GM23338 (cell line): ENCODE measurements at places on chromosomes 2 and 18.

DNA sequence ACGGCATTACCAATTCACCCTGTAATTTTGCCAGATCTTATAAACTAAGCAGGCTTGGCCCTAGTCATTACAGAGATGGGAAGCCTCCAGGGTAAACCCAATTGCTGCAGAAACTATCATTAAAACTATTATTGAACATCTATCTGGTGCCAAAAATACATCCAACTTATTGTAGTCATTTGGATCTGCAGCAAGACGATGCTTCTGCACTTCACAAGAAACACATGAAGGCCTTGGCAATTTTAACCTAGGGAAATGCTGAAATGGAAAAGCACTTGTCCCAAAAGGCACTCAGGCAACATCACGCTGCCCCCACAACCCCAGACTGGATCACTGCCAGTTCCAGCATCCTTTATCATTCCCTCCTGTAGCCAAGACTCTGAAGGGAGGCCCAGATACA is 85.3 kb upstream of the ACVR2A start:
- no peak for DNase-seq

GRCh38 chr18:26421503-26421902 is 126.8 kb downstream of the KCTD1 start:
- DNase-seq: no peak

DNA sequence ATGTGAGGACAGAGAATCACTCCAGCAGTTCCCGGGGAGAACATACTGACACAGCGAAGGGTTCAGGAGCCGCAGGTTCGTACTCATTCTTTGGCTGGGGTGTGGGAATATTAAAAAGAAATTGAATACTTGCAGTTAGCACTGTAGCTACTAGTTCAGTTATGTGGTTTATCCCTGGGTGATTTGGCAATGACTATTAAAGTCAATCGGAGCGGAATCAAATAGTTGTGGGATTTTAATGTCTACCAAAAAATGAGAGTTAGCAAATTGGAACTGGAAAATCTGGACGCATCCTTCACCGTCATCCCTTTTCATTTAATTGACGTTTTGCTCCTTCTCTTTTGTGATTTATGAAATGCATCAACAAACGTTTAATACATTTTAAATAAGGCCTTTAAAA is 50.8 kb downstream of the GBX2 start:
- DNase-seq: no peak

- DNase-seq: no peak
These were observed 14.5 kb upstream of the NXPH2 start for GRCh38 chr2:138794724-138795123.

GRCh38 chr2:20452551-20452950 is 5.7 kb downstream of the RHOB start:
- DNase-seq: peak; percentile 29

DNA sequence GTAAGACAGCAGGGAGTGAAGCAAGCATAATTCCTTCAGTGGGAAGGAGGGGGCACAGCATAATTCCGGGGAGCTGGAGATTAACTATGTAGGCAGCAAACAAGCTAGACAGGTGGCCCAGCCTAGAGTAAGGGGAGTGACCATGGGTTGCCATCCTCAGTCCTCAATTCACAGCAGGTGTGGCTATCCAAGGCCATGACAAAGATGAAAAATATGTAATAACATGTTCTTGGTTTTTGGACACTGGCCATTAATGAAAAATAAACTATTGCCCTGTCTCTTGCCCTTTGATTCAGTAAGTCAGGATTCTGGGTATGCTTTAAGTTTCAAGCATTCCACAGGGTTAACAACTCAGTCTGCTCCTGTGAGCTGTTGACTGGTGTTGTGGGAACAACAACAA is 65.0 kb downstream of the CYP1B1 start:
- DNase-seq: no peak

GRCh38 chr18:63155169-63155852 is 164.3 kb downstream of the BCL2 start:
- peak; percentile 92 for DNase-seq

DNA sequence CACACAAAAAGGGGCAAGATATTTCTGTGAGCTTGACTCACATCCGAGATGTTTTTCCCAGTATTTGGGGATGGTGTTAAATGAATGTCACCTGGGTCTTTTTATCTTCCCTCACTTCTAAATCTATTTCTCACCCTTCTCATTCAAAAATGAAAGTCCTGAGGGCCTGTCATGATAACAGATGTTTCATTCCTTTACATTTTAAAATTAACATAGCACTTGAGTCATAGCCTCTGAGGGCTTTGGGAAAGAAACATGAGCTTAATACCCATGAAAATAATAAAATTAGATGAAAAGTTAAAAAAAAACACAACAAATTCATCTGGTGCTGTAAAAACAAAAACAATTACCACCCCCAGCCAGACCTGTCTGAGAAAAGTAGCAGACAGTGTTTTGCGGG is 226.7 kb downstream of the HNMT start:
- DNase-seq: no peak

GRCh38 chr18:41809652-41810051 is 145.4 kb upstream of the PIK3C3 start:
- DNase-seq: peak; percentile 17

DNA sequence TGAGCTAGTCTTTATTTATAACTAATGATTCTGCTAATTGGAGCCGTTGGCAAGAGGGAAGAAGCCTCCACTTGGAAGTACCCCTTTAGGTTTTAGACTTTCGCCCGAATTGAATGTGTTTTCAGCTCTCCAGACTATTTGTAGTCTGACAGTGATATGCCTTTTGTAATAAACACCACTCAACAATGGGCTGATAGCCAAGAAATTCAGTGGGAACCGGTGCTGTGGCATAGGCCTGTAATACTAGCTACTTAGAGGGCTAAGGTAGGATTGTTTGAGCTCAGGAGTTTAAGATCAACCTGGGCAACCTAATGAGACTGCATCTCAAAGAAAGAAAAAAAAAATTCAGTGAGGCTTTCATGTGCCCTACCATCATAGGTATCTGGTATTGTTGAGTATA is 13.6 kb upstream of the ZSCAN30 start:
- DNase-seq: no peak

- DNase-seq: no peak
These were observed 77.9 kb upstream of the ARL5A start for GRCh38 chr2:151905963-151906632.

- DNase-seq: no peak
These were observed 30.1 kb downstream of the KCTD18 start for GRCh38 chr2:200479692-200480265.

DNA sequence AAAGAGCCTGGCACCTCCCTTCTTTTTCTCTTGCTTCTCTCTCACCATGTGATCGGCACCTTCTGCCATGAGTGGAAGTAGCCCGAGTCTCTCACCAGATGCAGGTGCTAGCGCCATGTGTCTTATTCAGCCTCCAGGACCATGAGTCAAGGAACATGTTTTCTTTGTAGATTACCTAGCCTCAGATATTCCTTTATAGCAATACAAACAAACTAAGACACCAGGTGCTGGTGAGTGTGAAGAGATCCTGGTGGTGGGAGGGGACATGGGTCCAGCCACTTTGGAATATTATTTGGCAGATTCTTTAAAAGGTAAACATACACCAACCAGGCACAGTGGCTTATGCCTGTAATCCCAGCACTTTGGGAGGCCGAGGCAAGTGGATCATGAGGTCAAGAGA is 5.9 kb upstream of the USP40 start:
- DNase-seq: no peak

GRCh38 chr2:42908518-42909200 is 116.3 kb upstream of the HAAO start:
- DNase-seq: no peak

- peak; percentile 3 for DNase-seq
These were observed 1604.2 kb downstream of the LRP1B start for GRCh38 chr2:140526575-140526974.

DNA sequence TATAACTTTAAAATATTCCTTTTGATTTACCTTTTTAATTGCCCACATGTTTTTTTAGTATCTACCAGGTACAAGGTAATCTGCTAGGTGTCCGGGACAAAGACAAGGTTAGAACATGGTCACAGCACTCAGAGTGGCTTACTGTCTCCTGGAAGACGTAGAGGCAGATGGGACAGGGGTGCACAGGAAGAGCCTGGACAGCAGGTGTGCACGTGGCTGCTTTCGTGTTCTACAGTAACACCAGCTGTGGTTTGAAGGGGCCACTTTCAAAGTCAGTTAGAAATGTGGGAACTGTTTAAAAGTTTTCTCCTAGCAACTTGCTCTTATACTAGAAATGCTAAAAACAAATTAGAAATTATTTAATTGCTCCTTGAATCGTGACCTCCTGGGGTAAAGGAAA is 102.9 kb upstream of the ALPP start:
- DNase-seq: no peak

- DNase-seq: peak; percentile 50
These were observed 297.3 kb downstream of the ETAA1 start for GRCh38 chr2:67694445-67694844.

DNA sequence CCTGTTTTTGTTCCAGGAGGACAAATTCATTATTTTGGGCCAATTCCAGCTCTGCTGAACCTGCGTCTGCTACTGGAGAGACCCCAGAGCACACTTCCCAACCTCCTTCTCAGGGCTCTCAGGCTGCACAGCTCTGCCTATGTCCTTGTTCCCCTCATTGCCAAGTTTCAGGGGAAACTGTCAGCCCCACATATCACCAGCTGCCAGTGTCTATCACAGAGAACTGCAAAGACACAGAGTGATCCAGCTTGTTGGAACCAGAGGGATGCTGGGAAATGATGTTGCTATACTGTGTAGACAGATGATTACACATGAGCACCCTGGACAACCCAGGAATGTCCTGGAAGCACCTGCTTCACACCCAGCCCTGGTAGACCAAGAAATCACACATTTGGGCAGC is 67.4 kb upstream of the TMEM247 start:
- DNase-seq: no peak

DNA sequence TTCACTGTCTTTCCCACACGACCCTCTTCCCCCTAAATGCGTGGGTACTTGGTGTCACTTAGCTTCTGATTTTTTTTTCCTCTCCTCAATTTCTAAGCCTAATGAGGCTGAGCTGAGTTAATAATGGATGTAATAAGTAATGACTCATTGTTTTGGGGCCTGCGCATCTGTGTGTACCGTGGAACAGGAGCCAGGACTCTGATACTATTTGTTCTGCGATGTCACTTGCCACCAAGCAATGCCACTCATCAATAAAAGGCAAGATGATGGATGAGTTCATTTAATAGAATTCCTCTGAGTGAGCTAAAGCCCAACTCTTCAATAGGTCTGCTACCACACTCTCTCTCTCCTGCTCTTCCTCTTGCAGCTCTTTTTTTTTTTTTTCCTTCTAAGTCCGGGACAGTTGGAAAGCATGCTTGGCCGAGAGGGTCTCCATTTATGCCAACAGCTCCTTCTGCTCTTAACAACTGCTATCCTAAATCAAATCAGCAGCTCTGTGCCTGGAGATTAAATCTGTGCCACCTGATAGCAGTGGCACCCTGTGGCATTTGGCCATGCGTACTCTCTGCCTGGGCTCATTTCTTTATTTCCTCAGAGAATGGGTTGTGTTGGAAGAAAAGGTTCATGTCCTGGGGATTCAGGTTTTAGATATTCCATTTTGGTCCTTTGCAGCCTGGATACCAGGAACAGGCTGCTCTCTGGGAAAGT is 1284.2 kb upstream of the PIK3C3 start:
- DNase-seq: no peak

GRCh38 chr18:32566960-32567359 is 96.3 kb upstream of the GAREM1 start:
- no peak for DNase-seq

DNA sequence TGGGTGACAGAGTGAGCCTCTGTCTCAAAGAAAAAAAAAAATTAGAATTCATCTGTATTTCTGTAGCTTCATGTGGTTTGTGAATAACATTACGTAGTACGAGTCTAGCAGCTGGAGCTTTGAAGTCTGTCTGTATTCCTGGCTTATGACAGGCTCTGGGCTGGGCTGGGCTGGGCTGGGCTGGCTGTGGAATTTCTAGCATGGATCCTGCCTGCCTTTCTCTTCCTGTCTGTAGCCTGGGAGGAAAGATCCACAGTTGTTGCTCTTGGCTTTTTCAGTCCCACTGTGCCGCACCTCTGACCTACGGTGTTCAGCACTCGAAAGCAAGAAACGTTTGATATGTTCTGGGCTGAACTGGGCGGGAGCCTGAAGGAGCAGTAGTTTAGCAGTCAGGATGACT is 55.4 kb downstream of the BOLA3 start:
- no peak for DNase-seq

DNA sequence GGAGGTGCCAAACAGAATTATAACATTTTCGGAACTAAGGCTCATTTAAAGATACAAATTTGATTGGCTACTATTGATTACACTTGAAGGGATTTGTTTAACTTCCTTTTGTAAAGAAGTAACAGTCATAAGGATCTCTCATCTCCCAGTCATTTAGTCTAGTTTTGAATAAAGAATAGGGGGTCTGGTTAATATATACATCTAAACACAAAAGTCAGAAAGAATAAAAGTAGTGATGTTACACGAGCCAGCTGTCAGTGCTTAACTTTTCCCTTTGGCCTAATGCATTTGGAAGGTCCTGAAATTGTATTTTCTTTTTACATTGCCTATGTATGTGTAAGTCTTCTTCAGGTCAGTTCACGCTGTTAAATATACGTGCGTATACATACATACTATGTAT is 8.1 kb downstream of the SEPTIN2 start:
- no peak for DNase-seq

DNA sequence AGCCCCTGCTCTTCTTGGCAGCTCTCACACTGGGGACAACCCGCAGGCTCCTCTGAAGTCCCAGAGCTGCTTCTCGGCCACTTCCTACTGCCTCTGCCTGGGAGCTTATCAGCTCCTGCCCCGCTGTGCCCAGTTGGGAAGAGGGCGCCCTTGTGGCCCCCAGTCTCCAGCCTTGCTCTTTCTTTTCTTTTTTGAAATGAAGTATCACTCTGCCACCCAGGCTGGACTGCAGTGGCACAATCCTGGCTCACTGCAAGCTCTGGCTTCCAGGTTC is 20.6 kb upstream of the ALPI start:
- DNase-seq: no peak

GRCh38 chr2:139045524-139045923 is 265.3 kb upstream of the NXPH2 start:
- peak; percentile 80 for DNase-seq

- DNase-seq: no peak
These were observed 15.3 kb upstream of the REEP1 start for GRCh38 chr2:86352727-86353221.
